ENCODE measurements at places on chromosomes 5 and 9.

- no peak for DNase-seq
Measured at GRCh38 chr9:118976160-118976559, 393.1 kb downstream of the BRINP1 start.

GRCh38 chr5:32014096-32014745 is 159.9 kb downstream of the GOLPH3 start:
- no peak for DNase-seq

GRCh38 chr9:30125881-30126280 is 2258.6 kb upstream of the ACO1 start:
- DNase-seq, result no peak

DNA sequence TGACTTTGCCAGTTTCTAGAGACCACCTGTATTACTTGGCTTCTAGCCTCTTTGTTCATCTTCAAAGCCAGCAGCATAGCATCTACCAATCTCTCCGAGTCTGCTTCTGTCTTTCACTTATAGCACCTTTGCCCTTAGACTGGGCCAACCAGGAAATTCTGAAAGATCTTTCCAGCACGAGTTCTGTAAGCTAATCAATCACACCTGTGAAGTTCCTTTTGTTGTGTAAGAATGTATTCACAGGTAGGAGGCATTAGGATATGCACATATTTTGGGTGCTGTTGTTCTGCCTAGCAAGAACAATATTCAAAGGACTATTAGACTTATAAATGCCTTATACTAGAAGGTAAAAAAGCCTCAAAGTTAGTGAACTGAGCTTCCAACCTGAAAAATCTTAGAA is 232.1 kb downstream of the CDH12 start:
- no peak for DNase-seq

DNA sequence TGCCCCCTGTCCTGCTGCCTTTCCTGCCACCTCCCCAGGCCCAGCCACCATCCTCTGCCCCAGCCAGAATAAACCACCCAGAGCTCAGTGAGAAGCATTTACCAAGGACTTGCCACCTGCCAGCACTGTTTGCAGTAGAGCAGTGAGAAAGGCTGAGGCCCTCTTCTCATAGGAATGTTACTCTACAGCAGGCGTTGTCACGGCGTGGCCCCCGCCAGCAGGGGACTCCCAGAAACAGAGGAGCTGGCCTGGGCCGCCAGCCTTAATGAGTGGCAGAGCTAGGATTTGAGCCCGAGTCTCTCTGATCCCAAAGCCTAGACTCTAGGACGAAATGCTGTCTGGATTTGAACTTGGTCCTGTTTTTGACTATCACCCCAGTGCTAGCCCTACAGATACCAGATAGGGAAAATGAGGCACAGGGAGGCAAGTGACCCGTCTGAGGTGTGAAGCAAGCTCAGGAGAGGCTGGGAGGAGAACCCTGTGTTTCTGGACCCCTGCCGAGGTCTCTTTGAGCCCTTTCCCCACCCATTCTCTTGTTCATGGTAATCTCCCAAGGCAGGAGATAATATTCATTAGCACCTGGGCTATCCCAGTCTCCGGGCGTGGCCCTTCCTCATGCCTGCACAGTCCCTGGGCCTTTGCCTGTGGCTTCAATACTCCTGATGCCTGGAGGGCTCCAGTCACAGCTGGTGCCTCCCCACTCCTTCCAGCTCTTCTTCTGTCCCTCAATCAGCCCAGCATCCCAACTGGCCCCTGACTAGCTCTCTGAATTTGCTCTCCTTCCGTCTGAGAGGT is 30.7 kb downstream of the HRH2 start:
- no peak for DNase-seq
